Memory B cell (primary cell): ENCODE measurements at places on chromosomes 3 and 15.

DNA sequence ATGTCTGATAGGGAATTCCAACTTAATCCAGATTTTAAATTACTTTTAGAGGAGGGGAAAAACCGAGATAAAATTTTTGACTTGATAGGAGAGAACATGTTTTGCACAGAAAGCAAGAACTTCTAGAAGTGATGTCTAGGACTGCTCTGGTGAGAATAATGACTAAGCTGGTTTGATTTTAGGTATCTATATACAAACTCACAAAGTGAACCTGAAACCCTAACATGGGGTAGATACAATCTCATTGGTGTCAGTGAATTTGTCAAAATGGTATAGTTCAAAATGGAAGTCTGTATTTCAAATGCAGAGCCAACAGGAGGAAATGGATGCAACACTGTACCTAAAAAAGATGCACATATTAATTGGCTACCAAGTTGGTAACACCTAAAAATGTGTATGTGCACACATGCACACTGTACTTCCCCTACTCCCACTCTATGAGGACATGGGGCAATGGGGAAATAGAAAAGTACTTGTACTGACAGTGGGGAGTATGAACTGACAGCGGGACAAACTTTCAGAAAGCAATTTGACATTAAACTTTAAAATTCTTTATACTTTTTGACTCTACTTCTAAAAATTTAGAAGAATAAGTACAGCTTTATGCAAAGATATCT lies 53.0 kb downstream of the NR1I2 start:
- H3K4me1 ChIP-seq: peaks cover 4% of the 10 kb centered on the region
- H3K27me3 ChIP-seq: no peaks in the 10 kb centered on the region
- DNase-seq: no peak

DNA sequence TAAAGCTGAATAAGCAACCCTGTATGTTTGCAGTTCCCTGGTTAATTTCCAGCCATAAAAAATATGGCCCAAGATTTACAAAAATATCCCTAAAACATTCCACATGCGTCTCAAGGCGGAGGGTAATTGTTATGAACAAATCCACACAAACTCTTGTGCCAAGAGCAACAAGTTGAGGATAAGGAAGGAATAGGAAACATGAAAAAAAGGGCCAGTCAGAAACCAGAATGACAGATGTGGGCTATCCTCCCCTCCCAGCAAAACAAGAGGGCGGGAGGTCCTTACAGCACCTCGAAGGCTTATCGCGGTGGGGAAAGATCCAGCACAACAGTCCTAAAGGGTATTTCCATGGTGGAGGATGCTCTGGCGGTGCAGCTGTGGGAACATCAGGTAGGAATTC lies 155.6 kb upstream of the HES1 start:
- no peak overlapping the region for H3K27ac ChIP-seq
- no peak overlapping the region for H3K4me3 ChIP-seq
- peaks cover 3% of the 10 kb centered on the region for H3K4me1 ChIP-seq

GRCh38 chr3:57017459-57017845 lies 43.0 kb upstream of the SPATA12 start:
- peaks cover 10% of the 10 kb centered on the region for H3K4me1 ChIP-seq
- no peak overlapping the region for H3K4me3 ChIP-seq
- H3K27me3 ChIP-seq: peaks cover 10% of the 10 kb centered on the region
- no peak for DNase-seq
- no peak overlapping the region for H3K27ac ChIP-seq

- DNase-seq: no peak
- H3K27me3 ChIP-seq: peaks cover 21% of the 10 kb centered on the region
- H3K27ac ChIP-seq: no peak overlapping the region
- H3K4me3 ChIP-seq: no peak overlapping the region
These were observed 1.2 kb upstream of the C3orf70 start for GRCh38 chr3:185153861-185154629.

GRCh38 chr3:42712688-42713372 lies 10.2 kb upstream of the HHATL start:
- no peak for DNase-seq
- H3K27me3 ChIP-seq: peaks cover 7% of the 10 kb centered on the region
- no peak overlapping the region for H3K4me3 ChIP-seq
- H3K4me1 ChIP-seq: peaks cover 8% of the 10 kb centered on the region
- no peak overlapping the region for H3K27ac ChIP-seq

DNA sequence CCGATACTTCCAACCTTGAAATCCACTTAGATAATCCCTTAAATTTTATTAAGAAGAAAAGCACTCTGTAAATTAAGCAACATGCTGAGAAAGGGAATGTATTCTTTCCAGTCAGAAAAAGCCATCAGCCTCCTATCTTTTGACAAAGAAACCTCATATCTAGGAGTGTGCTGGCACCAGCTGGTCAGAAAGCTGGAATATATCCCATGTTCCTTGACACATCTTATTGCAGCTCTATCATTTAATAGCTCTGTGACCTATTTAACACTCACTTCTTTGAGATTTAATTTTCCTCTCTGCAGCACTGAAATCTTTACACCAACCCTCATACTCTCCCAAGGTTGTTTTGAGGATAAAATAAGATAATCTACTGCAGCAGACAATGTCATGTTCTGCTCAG lies 30.4 kb upstream of the CAPN7 start:
- no peaks in the 10 kb centered on the region for H3K36me3 ChIP-seq
- H3K4me1 ChIP-seq: peaks cover 8% of the 10 kb centered on the region
- no peak overlapping the region for H3K4me3 ChIP-seq

DNA sequence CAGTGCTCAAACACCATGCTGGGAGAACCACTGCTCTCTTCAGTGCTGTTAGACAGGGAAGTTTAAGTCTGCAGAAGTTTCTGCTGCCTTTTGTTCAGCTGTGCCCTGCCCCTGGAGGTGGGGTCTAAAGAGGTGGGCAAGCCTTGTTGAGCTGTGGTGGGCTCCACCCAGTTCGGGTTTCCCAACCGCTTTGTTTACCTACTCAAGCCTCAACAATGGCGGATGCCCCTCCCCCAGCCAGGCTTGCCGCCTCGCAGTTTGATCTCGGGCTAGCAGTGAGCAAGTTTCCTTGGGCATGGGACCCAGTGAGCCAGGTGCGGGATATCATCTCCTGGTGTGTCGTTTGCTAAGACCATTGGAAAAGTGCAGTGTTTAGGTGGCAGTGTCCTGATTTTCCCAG lies 670.2 kb upstream of the ALCAM start:
- H3K36me3 ChIP-seq: peaks cover 12% of the 10 kb centered on the region
- no peaks in the 10 kb centered on the region for H3K27me3 ChIP-seq

DNA sequence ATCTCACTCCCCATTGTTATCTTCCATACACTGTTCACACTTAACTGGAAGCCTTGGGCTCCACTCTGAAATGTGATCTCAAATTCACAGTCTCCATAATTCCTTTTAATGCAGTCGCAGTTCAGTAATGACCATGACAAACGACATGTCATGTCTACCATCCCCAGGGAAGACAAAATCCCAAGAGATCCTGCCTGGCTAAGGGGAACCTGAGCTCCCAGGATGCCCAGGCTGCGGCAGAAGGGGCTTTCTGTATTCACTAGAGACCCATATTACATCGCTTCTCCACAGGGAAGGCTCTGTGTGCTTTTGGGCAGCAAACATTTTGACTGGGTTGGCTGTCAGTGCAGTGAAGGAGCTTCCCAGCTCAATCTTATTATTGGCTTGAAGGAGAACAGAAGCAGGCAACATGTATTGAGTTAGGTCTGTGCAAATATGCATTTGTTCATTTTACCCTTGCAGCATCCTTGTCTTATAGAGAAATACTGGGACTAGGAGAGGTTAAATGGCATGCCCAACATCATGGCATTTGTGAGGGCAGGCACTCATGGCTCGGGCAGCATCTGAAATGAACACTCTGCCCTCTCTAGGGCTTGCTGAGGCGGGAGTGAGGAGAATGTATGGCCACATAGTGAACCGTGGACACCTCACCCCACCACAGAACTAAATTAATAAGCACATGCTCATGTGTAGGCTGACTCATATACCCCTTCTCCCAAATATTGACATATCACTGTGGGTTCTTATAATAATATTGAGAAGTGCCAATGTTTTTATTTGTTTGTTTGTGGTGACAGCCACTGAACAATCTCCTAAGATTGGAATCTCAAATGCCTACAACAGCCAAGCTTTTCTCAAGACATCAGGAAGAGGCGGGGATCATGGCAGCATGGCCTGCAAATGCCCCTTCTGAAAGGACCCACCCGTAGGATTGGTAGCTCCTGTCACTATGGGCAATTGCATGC lies 141.6 kb upstream of the FOXB1 start:
- H3K36me3 ChIP-seq: no peaks in the 10 kb centered on the region
- DNase-seq: no peak
- peaks cover 7% of the 10 kb centered on the region for H3K27me3 ChIP-seq
- no peak overlapping the region for H3K4me3 ChIP-seq

DNA sequence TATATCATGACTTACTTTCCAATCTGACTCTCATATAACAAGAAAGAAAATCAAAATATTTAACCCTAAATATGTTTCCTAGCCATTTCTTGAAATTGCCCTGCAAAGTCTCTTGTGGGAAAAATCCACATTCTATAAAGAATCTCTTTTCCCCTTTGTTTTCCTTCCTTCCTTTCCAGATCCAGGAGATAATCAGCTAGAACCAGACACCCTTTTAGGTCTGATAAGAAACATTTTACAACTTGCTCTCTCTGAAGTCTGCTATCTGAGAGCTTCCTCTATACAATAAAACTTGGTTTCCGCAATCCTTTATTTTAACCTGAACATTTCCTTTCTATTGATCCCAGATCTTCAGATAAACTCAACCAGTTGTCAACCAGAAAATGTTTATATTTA lies 100.5 kb upstream of the RNU6-1 start:
- peaks cover 2% of the 10 kb centered on the region for H3K27me3 ChIP-seq
- H3K36me3 ChIP-seq: no peaks in the 10 kb centered on the region
- H3K4me1 ChIP-seq: peaks cover 6% of the 10 kb centered on the region

GRCh38 chr3:8549354-8549753 lies 47.7 kb downstream of the LMCD1 start:
- H3K4me3 ChIP-seq: no peak overlapping the region
- H3K27ac ChIP-seq: no peak overlapping the region
- DNase-seq: no peak
- no peaks in the 10 kb centered on the region for H3K36me3 ChIP-seq
- H3K4me1 ChIP-seq: no peaks in the 10 kb centered on the region

DNA sequence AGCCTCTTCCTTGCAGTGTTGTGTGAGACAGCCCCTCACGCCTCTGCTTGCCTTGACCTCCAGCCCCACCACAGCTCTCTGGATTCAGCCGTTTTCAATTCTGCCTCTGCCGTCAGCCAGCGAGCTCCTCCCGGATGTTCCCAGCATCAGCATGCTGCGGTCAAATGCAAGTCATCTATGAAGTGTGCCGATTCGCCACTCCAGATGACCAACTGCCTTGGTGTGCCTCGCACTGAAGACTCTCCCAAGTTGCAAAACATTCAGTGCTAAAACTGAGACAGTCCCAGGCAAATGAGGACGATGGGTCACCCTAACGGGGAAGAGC lies 30.6 kb upstream of the RASA2 start:
- peaks cover 8% of the 10 kb centered on the region for H3K4me1 ChIP-seq
- no peak overlapping the region for H3K4me3 ChIP-seq
- H3K27ac ChIP-seq: no peak overlapping the region
- no peak for DNase-seq
- peaks cover 4% of the 10 kb centered on the region for H3K27me3 ChIP-seq
- H3K36me3 ChIP-seq: no peaks in the 10 kb centered on the region

- H3K27me3 ChIP-seq: peaks cover 16% of the 10 kb centered on the region
- H3K27ac ChIP-seq: no peak overlapping the region
- DNase-seq: no peak
- no peaks in the 10 kb centered on the region for H3K4me1 ChIP-seq
These were observed 120.7 kb downstream of the CHDH start for GRCh38 chr3:53725387-53725995.

DNA sequence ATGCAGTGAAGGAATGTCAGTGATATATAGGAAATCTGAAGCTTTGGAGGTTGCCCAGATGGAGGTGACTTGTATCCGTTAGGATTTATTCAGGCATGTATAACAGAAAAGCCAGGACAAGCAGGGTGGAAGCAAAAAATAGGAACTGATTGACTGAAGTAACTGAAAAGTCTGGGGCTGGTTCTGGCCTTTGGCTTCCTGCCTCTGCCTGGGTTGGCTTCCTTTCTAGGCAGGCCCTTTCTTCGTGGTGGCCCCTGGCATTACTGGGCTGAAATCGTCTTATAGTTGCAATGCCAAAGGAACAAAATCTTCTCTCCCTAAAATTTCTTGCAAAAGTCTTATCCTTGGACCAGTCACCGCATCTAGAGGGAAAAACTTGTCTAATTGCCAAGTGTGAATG lies 386.1 kb downstream of the PTPRG start:
- peaks cover 2% of the 10 kb centered on the region for H3K36me3 ChIP-seq
- H3K4me1 ChIP-seq: peaks cover 2% of the 10 kb centered on the region
- H3K27me3 ChIP-seq: no peaks in the 10 kb centered on the region
- H3K27ac ChIP-seq: no peak overlapping the region

DNA sequence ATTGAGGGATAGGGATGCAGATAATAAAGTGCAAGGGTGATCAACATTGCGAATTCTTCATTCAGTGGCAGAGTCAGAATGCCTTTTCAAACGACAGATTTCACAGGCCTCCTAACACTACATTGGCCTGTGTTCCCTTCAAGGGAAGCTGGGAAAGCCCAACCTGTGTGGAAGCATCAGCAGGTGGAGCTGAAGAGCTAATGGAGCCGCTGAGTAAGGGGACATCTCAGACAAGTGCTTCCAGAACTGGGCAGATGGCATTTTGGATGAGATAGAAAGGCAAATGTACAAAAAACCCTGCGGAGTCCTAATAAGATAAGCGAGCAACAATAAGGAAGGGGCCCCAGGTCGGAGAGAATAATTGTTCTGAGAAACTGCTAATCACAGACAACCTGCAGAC lies 8.5 kb upstream of the SLC24A5 start:
- no peaks in the 10 kb centered on the region for H3K36me3 ChIP-seq
- no peak overlapping the region for H3K4me3 ChIP-seq
- DNase-seq: no peak
- H3K4me1 ChIP-seq: no peaks in the 10 kb centered on the region
- no peak overlapping the region for H3K27ac ChIP-seq

- peaks cover 14% of the 10 kb centered on the region for H3K36me3 ChIP-seq
- H3K4me3 ChIP-seq: no peak overlapping the region
- H3K4me1 ChIP-seq: no peaks in the 10 kb centered on the region
- no peak for DNase-seq
- no peak overlapping the region for H3K27ac ChIP-seq
- H3K27me3 ChIP-seq: no peaks in the 10 kb centered on the region
These were observed 171.0 kb downstream of the CTNNB1 start for GRCh38 chr3:41370307-41370706.

GRCh38 chr15:85142312-85142711 lies 160.7 kb downstream of the PDE8A start:
- H3K27me3 ChIP-seq: peaks cover 2% of the 10 kb centered on the region
- no peak overlapping the region for H3K27ac ChIP-seq
- DNase-seq: no peak
- peaks cover 15% of the 10 kb centered on the region for H3K36me3 ChIP-seq
